ENCODE measurements at places on chromosomes 3 and 15.

DNA sequence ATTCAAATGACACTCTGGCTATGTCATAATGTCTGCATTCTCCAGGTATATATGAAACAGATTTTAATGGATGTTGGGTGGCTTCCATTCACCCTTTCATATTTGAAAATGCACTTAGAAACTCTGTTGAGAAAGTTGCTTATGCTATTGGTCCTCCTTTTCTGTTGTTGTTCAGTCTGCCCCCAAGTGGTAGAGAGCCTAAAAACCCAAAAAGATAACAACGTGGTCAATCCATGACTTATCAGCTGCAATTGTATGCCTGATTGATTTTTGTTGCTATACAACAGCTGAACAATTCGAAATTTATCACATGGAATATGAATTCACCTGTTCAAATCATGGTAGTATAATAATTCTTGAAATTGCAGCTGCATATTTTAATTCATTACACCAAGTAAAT, 279.8 kb downstream of the ROBO2 start:
- DNase-seq, result no peak

- DNase-seq, result no peak
Measured at GRCh38 chr15:57403017-57403416, 26.7 kb downstream of the CGNL1 start.

DNA sequence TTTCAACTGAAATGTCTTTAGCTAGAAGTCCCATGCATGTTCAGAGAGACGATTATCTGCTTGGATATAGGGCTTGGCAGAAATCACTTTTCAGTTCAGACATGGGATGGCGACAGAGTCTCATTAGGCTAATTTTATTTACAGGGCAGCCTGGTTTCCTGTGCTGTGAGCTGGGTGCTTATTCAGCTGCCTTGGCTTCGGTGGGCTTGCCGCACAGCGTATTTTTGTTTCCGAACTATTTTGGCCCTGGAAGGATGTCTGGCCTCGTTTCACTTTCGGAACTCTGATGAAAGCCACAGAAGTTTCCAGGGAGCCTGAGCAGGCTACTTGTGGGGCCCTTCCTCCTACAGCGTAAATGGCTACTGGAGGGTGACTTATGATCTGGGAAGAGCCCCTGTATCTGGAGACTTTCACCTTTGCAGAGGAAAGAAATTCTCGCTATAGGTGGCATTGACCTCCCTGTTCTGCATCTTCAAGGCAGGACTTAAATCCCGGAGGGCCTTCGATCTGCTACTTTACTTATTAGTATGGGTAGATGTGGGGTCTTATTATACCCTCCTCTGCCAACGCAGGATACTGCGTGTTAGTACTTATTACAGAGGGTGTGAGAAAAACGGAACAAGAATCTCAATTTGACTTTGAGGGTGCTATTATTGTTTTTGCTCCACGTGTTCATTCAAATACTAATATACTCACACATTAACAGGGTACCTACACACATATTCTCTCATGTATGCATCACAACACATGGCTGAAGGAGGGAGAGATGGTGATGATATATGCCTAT, 364.0 kb upstream of the RBMS3 start:
- no peak for DNase-seq

GRCh38 chr3:142975316-142975995, 12.0 kb upstream of the PAQR9 start:
- no peak for DNase-seq

- no peak for DNase-seq
Measured at GRCh38 chr3:195570344-195570743, 13.4 kb downstream of the APOD start.

DNA sequence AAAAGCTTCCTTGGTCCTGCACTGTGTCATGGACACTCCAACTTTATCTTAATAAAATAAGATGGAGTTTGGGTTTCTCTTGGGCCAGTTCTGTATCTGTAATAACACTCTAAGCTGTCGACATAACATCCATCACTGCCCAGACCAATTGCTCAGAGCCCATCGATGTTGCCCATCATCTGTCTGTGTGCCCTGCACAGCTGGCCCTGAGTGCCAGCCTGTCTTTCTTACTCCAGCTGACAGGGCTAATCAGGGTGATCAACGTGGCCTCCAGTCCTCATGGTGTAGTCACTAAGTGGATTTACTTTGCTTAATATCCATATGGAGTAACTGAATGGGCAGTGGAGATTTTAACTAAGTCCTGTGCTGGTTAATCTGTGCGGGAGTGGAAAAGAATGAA, 419.8 kb upstream of the TPM1 start:
- no peak for DNase-seq

GRCh38 chr15:95580121-95580520, 750.4 kb upstream of the NR2F2 start:
- no peak for DNase-seq

DNA sequence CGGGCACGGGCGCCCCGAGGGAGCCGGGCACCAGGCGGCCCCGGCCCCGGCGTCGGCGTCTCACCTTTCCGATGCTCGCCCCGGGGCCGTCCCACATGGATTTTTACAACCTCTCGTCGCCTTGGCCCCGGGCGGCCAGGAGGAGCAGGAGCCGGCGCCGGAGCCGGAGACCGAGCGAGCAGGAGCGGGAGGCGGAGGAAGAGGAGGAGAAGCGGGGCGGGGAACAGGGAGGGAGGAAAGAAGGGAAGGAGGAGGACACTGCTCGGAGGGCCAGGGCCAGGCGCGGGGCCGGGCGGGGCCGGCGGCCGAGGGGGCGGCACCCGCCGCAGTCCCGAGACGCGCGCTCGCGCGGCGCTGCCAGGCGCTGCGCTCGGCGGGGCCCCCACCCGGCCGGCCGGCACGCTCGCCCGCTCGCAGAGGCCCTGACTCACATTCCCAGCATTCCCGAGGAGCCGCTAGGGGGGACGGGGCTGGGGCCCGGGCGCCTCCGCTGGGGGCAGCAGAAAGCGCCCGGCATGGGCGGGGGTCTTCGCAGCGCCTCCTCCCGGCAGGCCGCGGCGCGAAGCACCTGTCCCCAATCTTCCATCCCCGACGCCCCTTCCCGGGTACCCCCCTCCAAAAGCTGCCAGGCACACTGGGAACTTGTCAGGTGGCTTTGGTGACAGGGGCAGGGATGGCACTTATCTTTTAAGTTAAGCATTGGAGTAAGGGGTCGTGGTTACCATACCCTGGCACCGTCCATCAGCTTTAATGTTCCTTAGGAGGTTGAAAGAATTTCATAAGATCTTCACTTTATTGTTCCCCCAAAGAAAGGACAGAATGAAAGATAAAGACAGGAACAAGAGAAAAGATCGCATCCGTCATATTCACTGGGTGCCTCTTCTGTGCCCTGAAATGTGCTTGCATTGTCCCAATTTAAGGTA, at the start of gene ERC2:
Gene ERC2 (minus strand): TSS at position 284 of the 923 bp plus-strand sequence.
- DNase-seq, result no peak

DNA sequence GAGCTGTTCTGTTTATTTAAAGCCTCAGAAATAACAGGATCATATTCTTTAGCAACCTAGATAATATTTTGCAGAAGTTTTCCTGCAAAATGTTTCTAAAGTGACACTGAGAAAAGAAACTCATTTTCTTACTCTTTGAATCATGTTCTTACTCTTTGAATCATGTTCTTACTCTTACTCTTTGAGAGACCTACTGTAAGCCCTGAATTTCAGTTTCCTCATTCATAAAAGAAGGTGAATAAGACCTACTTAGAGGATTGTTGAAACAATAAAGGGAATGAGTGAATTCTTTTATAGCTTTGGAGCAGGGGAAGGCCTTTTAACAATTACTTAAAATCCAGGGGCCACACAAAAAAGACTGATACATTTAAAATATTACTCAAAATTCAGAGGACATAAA, 221.7 kb upstream of the CMC1 start:
- DNase-seq, result no peak

DNA sequence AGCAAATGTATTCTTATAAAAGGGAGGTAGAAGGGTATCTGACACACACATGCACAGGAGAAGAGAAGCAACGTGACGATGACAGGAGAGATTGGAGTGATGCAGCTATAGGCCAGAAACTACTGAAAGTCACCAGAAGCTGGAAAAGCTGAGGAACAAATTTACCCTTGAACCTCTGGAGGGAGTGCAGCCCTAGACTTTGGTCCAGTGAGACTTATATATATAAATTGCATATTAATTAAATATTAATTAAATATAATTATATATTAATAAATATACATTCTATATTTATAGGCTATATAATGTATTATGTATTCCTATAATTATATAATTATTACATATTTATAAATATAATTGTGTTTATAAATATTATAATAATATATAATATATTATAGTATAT, 96.5 kb upstream of the LMCD1 start:
- no peak for DNase-seq

DNA sequence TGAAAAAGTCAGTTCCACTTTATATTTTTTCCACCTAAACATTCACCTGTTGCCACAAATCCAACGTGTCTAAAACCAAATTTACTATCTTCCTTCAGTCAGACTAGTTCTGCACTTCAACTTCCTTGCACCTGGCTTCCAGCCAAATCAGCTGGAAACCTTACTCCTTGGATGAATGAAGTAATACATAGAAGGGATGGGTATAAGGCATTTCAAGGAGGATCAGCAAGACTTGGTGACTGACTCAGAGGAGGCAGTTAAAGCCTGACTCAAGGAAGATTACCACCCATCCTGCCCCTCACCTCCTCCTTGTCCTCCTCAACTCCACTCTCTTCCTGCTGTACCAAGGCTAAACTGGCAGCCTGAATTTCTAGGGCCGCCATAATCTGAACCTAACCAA, 37.1 kb downstream of the QTRT2 start:
- no peak for DNase-seq

- no peak for DNase-seq
Measured at GRCh38 chr3:123657568-123657967, 72.7 kb upstream of the HACD2 start.

- DNase-seq, result peak; percentile 68
Measured at GRCh38 chr3:187987924-187988323, 166.0 kb upstream of the LPP start.

DNA sequence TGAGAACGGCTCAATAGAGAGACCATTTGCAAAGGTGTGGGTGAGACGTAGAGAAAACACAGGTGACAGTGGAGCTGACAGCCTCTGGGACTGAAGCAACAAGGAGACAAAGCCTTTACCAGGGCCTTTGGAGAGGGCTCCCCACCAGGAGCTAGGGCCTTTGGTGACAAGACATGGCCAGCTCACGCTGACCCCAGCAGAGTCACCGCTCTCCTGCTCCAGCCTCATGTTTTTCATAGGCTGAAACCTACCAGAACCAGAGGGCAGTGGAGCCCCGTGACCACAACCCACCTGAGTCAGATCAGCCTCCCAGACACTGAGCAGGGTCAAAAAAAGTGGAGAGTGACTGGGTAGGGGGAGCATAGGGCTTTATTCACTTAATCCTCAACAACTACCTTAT, 214.7 kb downstream of the SHQ1 start:
- DNase-seq, result no peak

GRCh38 chr15:25866874-25867273, 3.7 kb upstream of the ATP10A start:
- DNase-seq, result no peak

GRCh38 chr3:108767253-108767652, 10.0 kb upstream of the RETNLB start:
- no peak for DNase-seq

GRCh38 chr15:100109486-100110035, 232.2 kb downstream of the ADAMTS17 start:
- DNase-seq, result no peak

DNA sequence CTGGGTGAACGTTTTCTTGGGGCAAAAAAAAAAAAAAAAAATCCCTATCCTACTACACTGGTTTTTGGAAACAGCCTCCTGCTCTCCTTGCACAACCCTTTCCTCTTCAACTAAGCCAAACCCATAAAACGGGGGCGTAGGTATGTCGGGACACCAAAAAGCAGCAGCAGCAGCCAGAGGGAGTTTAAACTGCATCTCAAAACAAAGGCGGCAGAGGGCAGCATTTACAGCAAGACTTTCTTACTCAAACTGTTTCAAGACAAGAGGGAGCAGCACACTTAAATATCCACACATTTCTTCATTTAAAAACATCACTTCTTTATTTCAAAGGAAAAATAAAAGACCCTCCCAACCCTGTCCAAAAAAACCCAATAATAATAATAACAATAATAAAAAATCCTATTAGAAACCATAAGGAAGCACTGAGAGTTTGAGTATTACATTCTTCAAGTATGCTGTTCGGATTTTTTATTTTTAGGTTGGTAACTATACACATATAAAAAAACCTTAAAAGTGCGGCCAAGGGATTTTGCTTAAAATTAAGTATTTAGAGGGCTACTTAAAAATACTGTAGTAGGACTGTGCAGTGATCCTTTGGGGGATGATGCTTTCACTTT, 43.9 kb upstream of the PLXND1 start:
- peak; percentile 57 for DNase-seq

DNA sequence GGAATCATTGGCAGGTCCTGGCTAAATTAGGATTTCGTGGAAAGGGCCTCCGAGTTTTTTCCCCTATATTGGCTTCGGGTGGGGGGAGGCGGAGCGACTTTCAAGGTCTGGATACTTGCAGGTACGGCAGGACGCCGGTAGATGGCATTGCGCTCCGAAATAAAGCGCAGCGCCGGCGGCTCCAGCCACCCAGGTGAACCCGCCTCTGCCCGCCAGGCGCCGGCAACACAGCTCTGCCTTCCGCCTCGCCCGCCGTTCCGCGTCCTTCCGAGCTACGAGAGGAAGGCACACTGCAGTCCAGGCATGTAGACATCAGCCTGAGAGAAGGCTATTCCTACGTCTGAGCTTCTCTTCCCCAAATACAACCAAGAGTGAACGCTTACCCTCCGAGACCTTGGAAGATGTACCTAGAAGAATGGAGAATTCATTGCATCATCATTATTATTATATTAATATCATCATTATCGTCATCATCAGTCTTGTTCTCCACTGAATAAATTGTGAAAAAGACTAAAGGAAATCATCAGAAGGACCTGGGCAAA, 514.1 kb downstream of the MECOM start:
- peak; percentile 57 for DNase-seq

GRCh38 chr15:39188314-39188713, 392.6 kb upstream of the THBS1 start:
- DNase-seq, result no peak

- no peak for DNase-seq
Measured at GRCh38 chr3:136714020-136714419, 38.2 kb downstream of the STAG1 start.

GRCh38 chr3:60219501-60219900, 1031.8 kb downstream of the FHIT start:
- no peak for DNase-seq

GRCh38 chr3:32154205-32154579, 47.8 kb downstream of the GPD1L start:
- no peak for DNase-seq

- DNase-seq, result no peak
Measured at GRCh38 chr15:32840507-32841245, 122.9 kb downstream of the GREM1 start.

DNA sequence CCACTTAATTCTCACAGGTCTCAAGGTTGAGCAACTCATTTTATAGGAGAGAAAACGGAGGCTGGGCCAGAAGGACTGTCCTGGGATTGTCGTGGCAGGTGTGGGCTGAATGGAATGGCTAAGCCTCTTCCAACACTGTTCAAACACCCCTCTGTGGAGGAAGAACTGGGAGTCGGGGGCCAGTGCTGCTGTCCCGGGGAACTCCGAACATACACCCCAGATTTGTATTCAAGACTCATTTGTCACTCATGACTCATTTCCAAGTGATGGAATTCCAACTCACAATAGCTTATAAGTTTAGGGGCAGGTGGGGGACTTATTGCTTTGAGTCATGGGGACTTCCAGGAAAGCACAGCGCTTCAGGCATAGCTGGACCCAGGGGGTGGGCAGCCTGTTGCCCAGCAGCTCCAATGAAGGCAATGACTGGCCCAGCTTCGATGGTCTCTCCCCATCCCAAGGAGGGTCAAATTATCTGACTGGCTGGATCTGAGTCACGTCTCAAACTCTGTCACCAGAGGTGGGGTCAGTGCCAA, 72.5 kb downstream of the TM2D3 start:
- no peak for DNase-seq
